ENCODE measurements at places on chromosomes 4 and X.
A peak's percentile ranks its signal among the peaks of the same experiment; 100 is the strongest.

DNA sequence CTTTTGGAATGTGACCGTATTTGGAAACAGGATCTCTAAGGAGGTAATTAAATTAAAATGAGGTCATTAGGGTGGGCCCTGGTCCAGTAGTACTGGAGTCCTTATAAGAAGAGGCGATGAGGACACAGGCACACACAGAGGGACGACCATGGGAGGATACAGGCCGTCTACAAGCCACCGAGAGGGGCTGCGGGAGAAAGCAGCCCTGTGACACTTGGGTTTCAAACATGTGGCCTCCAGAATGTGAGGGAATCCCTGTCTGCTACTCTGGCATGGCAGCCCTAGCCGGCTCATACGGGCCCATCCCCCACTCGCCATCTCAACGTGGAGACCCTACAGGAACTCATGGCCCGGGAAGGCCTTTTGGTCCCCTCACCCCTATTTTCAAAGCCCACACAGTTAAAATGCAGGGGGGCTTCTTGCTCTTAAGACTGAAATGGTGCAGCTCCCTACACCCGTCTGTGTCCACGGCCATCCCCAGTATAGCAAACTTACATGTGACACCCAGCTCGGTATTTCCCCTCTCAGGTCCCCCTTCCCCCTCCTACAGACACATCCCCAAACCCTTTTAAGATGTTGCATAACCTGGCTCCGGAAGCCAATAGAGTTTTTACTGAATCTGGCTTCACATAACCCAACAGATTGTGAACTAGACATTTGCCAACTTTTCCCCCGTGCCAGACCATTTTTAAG, 124.1 kb upstream of the TBL1X start:
- DNase-seq, result peak; percentile 36

DNA sequence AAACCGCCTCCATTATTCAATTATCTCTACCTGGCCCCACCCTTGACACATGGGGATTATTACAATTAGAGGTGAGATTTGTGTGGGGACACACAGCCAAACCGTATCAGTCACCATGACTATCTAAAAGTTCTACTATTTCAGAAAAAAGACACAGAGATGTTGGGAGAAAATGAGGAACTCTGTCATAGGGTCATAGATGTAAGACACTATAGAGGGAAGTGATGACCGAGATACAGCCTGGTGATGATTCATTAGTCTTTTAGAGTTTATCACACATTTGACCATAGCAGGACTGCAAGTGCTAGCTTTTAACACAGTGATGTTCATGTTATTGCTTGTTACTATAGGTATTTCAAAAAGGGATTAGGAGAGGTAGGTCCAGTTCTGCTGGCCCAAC, 357.0 kb upstream of the AADAT start:
- no peak for DNase-seq

- no peak for DNase-seq
Observed at GRCh38 chr4:178976861-178977260, 1534.6 kb upstream of the AGA start.

- no peak for DNase-seq
Observed at GRCh38 chr4:152659806-152660205, 20.0 kb downstream of the TMEM154 start.

GRCh38 chrX:334331-334891, 15.8 kb upstream of the GTPBP6 start:
- DNase-seq, result no peak

DNA sequence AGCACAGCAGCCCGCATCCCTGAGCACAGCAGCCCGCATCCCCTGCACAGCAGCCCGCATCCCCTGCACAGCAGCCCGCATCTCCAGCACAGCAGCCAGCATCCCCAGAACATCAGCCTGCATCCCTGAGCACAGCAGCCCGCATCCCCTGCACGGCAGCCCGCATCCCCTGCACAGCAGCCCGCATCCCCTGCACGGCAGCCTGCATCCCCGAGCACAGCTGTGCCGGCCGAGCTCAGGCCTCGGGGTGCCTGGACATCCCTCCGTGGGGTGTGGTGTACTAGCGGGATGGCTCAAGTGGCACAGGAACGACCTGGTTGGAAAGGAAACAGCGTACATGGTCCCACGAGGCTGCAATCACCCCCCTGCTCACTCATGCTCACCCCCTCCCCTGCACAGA, 26.8 kb downstream of the ABLIM2 start:
- DNase-seq, result no peak

- DNase-seq, result no peak
Observed at GRCh38 chr4:129254526-129254925, 158.6 kb downstream of the C4orf33 start.

DNA sequence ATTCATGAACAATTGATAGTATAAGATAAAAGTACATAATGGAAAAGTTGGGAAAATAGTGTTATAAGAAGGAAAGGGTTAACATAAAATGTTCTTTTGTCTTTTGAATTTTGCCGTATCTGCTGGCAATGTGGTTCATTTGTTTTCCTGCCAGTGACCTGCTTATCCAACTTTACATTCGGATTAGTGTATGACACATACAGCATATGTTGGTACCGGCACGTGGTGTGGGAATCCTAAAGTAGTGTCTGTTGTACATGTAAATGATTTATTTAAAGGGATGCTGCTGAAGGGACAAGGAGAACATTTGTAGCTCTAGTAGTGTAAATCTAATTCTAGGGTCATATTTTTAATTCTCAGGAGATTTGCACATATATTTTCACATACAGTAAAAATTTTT, 11.5 kb downstream of the RAB9A start:
- no peak for DNase-seq

GRCh38 chr4:108884596-108884995, 121.7 kb upstream of the ETNPPL start:
- DNase-seq, result no peak

DNA sequence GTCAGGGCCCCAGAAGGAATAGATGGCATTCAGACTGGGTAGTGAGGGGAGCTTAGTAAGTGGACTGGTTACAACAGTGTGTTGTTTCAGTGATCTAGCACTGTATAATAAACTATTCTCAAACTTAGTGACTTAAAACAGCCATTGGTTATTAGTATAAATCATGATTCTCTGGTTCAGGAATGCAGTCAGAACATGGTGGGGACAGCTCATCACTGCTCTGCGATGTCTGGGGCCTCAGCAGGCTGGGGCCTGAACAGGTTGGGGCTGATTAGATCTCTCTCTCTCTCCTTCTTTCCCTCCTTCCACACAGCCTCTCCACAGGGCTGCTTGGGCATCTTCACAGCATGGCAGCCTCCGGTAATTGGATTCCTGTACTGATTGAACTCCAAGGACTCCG, 160.4 kb downstream of the GATB start:
- no peak for DNase-seq

DNA sequence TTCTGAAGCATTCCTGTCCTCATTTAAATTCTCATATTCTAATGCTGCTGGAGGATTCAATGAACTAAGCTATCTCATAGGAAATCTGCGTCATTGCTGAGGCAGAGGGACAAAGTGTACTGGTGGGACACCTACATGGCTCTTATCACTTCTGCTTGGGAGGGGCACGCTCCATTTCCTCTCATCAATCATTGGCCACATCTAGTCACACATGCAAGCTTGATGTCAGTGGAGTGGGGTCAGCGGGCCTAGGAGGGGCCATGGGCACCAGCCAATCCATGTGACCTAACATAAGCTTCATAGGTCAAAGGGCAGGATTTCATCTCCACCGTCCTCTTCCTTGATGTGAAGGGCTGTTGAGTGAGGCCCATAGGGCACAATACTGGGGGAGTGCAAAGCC, 21.4 kb downstream of the BEX3 start:
- DNase-seq, result no peak
